Calu3 (cell line): ENCODE measurements at places on chromosomes 2 and 18. TPM values are rescaled to one million over a fixed set of nuclear protein-coding genes. Genes with fewer than 3 reads are reported as not detected.

SEPTIN10 gene
- total RNA-seq, result 64.3 and 72.2 TPM in 2 replicates

HTR2B gene
- total RNA-seq, result not detected in 2 replicates

NYAP2 gene
- total RNA-seq, result 0.07 TPM in 1 of 2 replicates, not detected in the other

MEP1B gene
- total RNA-seq, result not detected in 2 replicates

BOLL gene
- total RNA-seq, result not detected in 2 replicates

CCDC121 gene
- total RNA-seq, result 5.5 and 6.3 TPM in 2 replicates

ACOXL gene
- total RNA-seq, result 2.4 and 2.7 TPM in 2 replicates

GBX2 gene
- 2.2 and 2.4 TPM in 2 replicates for total RNA-seq

DNA sequence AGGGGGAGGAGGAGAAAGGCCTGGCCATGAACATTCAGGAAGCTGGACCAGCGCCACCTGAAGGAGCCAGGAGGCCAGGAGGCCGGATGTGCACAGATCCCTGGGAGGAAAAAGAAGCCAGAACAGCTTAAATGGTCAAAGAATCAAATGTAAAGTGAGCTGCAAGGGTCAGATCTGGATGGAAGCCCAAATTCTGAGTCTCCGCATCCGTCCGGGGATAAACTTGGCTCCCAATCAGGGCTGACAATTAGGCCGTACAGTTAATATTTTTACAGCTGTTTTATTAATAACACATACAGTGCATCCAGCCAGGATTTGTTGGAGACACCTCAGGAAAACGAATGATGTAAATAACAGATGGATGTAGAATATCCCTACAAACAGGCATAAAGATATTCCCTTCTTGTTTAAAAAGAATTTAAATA, 495.1 kb upstream of the TCF4 start:
- H3K4me1 ChIP-seq, result peaks cover 8% of the 10 kb centered on the region
- H3K4me3 ChIP-seq, result no peak overlapping the region
- H3K36me3 ChIP-seq, result no peaks in the 10 kb centered on the region
- no peak for DNase-seq
- no peak overlapping the region for H3K27ac ChIP-seq

DNA sequence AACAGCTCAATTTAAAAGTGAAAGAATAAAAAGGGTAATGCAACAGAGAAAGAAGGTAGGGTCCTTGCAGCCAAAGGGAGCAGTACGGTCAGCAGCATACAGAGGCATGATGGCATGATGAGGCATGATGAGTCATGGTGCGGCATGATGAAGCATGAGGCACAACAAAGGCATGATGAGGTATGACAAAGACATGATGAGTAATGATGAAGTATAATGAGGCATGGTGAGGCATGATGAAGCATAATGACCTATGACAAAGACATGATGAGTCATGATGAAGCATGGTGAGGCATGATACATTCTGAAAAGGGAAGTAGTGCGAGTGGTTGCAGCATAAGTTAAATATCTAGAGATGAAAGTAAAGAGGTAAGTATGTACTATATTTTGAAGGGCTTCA, 673.2 kb downstream of the TMEM182 start:
- H3K27ac ChIP-seq, result no peak overlapping the region
- no peak overlapping the region for H3K4me3 ChIP-seq

DNA sequence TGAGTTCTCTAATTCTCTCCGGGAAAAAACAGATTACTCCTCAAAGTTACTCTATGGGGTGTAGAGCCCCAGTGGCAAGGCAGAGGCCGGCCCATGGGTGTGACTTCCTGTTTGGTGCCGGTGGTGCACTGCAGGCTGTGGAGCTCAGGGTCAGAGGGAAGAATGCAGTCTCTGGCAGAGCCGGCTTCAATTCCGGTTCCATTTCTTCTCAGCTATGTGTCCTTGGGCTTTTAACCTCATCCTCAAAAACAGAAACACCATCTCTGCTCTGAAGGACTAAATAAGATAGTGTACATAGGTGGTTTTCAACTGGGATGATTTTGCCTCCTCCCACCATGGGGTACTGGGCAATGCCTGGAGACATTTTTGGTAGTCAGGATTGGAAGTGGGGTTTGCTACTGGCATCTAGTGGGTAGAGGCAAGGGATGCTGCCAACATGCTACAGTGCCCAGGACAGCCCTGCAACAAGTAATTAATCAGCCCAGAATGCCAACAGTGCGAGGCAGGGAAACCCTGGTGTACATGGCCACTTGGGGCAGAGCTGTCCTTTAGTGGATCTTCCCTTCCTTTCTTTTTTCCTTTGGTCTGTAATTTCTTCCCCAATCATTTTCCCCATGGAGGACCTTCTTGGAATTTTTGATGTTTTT, 81.2 kb downstream of the INSIG2 start:
- no peak overlapping the region for H3K4me3 ChIP-seq
- peaks cover 5% of the 10 kb centered on the region for H3K4me1 ChIP-seq
- no peak overlapping the region for H3K27ac ChIP-seq

DNA sequence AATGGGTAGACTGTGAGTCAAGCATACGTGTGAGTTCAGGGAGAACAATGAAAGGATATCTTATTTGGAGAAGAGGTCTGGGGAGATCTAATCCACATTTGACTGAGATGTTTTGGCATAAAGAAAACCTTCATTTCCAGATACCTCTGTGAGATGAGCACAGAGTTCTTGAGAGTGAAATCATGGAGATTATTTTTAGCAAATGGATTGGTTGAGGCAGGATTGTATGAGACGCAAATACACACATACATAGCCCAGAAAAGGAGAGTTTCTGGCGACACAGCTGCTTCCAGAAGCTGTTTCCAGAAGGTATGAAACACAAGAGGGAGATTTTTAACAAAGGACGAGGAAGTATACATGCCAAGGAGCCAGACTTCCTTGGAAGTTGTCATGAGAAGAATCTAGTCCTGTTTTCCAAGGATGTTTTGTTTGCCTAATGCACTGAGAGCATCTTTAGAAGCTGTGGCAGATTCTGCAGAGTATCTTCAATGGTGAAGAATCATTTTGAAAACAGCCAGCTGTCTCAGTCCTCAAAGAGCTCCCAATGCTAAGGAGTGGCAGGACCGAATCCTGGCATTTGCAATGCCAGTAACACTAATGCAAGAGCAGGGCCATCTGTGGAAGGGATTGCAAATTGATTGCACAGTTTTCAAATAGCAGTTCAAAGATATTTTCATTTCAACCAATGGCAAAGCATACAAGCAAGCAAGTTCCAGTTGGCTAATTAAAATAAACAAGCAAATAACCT, 177.2 kb downstream of the SETBP1 start:
- no peaks in the 10 kb centered on the region for H3K36me3 ChIP-seq
- H3K27ac ChIP-seq, result no peak overlapping the region
- no peaks in the 10 kb centered on the region for H3K27me3 ChIP-seq
- no peaks in the 10 kb centered on the region for H3K4me1 ChIP-seq
- DNase-seq, result no peak

GRCh38 chr2:221460136-221460535, 112.0 kb downstream of the EPHA4 start:
- no peaks in the 10 kb centered on the region for H3K36me3 ChIP-seq
- no peaks in the 10 kb centered on the region for H3K27me3 ChIP-seq
- H3K27ac ChIP-seq, result no peak overlapping the region
- DNase-seq, result no peak

DNA sequence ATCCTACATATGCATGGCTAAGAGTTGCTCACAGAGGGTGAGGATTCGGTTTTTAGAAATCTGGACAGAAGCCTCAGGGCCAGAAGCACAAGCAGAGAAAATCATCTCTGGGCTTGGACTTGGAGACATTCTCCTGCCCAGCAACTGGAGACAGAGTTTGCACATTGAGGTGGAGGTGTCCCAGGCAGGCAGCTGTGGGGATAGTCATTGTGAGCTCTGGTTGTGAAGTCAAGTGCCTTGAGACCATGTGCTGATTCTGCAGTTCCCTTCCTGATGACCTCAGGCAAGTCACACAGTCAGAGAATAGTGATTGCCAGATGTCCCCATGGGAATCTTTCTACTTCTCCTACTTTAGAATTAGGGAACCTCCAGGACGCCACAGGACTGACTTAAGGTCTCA, 108.4 kb upstream of the LDAH start:
- H3K27me3 ChIP-seq, result peaks cover 91% of the 10 kb centered on the region
- no peaks in the 10 kb centered on the region for H3K4me1 ChIP-seq
- H3K27ac ChIP-seq, result no peak overlapping the region
- H3K4me3 ChIP-seq, result no peak overlapping the region
- H3K36me3 ChIP-seq, result no peaks in the 10 kb centered on the region
